Skeletal muscle cell (primary cell): ENCODE measurements at places on chromosomes 6 and 20.

GRCh38 chr6:149750136-149750609 is 632 bp downstream of the PCMT1 start:
- no peak for DNase-seq

GRCh38 chr20:34915131-34915530 is 38.7 kb downstream of the ACSS2 start:
- DNase-seq, result no peak

DNA sequence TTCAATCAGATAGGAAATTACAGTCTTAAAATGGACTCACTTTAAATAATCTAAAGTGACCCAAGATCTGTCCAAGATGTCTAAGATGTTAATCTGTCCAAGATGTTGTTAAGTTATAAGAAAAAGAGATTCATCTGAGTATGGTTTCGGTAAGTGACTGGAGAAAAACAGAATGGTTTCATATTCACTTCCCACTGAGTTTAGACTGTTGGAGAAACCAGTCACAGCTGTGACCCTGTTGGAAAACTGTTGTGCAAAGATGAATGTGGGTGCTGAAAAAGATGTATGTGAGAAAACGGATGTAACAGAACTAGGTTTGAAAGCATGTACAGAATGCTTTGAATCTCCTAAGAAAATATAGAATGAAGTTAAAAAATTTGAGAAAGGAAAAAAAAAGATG is 325.9 kb downstream of the COL12A1 start:
- DNase-seq, result peak; percentile 28

DNA sequence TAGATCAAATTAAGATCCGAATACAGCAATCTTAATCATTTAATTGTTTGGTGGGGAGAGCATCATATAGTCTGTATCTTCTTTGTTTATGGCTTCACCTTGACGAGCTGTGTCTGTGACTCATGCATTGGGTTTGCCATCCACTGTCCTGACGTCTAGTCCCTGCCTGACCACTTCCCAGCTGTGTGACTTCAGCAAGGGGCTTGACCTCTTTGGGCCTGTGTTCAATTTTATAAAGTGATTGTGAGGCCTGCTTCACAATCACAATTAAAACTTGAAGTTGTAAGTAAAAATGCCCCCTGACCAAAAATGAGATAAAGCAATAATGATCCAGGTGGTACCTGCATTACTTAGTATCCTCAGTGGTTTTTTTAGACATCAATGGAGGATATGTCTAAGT is 209.2 kb downstream of the ZNF217 start:
- no peak for DNase-seq

GRCh38 chr20:47043086-47043485 is 148.4 kb downstream of the EYA2 start:
- no peak for DNase-seq

DNA sequence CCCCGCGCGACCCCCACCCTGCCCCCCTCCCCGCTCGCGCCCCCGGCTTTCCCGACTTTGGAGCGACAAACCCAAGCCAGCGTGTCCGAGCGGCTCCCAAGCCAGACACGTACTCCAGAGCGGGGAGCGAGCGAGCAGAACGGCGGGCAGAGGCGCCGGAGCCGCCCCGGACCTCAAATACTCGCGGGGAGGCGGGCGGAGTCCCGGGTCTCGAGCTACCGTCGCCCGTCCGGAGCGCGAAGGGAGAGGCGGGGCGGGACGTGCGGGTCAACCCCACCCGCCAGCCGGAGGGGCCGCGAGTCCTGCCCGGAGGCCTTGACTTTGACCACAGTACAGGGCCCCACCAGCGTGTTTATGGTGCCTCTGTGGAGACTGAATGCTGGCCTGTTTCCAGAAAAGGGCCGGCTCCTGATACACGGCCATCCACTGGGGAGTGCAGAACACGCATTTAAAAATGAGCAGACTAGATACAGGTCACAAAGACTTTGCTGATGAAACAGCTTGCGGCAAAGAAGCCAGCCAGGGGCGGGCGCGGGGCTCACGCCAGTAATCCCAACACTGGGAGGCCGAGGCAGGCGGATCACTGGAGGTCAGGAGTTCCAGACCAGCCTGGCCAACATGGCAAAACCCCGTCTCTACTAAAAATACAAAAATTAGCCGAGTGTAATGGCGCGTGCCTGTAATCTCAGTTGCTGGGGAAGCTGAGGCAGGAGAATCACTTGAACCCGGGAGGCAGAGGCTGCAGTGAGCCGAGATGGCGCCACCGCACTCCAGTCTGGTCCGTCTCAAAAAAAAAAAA is at the start of gene SERPINB6:
TSS of gene SERPINB6 (minus strand) at position 148 of the 799 bp plus-strand sequence. CDS start 12,235 bp downstream, outside the sequence.
- no peak for DNase-seq

- DNase-seq, result no peak
Measured at GRCh38 chr6:80639181-80639629, 532.7 kb downstream of the BCKDHB start.

DNA sequence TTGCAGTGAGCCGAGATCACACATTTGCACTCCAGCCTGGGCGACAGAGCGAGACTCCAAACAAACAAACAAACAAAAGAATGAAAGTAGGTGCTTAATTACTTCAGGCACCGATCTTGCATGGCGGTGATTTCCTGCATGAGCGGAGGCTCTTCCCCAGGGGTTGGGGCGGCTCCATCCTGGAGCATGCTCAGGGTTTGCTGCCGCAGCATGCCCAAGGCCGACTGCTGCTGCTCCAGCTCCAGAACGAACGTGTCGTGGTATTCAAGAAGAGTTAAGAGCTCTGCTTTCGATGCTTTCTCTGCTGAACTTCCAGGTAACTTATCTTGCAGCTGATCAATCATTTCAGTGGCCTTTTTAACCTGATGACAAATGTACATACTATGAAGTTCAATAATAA is 313.8 kb downstream of the SYNE1 start:
- no peak for DNase-seq

DNA sequence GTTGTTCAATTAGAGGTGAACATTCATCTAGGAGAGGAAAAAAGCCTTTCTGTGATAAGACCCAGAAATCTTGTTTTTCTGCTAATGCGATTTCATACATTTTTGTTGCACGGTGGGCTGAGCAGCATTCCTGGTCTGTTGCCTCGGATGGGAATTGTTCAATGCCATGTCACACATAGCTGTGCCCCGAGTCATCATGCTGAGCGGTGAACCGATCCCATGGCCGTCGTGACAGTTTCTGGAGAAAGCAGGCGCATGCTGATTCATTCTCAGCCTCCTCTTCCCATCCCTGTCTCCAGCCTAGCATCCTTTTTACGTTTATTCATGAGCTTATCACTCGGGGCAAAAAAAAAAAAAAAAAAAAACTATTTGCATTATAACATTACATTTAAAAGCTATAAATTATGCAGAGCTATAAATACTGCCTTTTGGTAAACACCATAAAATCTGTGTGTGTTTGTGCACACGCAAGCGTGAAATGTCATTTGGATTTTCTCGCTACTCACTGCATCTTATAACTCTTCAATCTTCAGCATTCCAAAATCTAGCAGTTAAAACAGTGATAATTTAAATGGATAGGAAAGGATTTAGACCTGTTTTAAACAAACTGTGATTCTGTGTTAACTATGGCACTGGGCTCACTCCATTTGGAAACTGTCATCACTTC is 58.9 kb upstream of the IFNGR1 start:
- peak; percentile 36 for DNase-seq

DNA sequence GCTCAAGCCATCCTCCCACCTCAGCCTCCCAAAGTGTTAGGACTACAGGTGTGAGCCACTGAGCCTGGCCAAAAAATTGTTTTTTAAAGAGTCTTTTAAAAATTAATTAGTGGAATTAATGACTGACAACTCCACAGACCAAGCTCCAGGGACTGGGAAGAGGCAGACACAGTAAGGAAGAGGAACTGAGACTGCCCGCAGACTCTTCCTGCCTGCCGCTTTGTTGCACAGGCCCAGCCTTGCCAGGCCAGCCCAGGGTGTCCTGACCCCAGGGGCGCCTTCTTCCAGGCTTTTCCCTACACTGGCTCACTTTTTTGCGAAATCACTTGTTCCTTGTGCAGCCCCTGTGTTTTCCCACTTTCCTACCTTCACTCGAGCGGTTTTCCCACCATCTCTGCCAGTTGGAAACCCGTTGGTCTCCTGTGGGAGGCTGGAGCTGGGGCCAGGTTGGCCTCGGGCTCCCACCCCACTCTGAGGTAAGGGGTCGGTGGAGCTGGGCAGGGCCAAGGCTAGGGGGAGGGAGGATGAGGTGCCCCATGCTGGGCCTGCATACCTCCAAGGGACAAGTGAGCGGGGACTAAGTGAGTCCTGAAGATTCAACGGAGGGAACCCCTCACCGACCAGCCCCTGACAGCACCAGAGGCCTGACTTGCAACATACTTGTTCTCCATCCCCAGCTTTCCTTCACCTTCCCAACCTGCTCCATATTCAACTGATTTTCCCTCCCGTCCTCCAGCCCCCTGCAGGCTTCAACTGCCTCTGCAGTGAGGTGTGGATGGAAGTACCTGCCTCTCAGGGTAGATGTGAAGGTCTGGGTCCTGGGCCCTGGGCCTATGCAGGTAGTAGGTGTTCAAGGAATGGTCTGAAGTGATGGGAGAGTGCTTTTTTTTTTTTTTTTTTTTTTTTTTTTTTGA is 23.5 kb upstream of the SMIM29 start:
- DNase-seq, result no peak

GRCh38 chr20:49412254-49412653 is 70.2 kb downstream of the KCNB1 start:
- DNase-seq, result no peak

DNA sequence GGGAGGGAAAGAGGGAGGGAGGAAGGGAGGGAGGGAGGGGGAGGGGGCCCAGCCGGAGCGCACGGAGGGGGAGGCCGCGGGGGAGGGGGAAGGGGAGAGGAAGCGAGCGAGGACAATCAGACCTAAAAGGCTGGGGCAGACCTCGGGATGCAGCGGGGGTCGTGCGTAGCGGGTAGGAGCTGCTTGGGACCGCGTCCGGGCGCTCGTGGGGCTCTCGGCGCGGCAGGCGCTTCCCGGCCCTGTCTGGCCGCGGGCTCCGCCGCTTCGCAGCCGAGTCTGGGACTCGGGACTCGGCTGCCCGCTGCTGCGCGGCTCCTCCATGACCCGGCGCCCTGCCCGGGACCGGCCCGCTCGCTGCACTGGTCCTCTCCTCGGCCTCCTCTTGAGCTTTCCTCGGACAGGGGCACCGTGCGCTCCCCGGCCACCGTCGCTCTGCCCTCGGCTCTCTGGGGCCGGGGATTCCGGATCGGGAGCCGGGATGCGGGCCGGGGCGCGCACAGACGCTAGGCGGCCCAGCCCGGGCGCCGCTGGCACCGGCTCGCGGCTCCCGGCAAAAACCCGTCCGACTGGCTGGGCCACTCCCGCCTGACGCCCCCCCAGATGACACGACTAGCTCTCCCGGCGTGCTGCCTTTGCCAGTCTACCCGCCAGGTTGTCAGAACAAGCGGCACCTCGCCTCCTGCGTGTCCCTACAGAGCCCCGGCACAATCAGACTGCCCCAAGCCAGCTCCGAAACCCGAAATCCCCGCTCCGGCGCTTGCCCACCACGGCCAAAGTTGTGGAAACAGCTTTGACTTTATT is 2.2 kb downstream of the TFAP2A start:
- no peak for DNase-seq

DNA sequence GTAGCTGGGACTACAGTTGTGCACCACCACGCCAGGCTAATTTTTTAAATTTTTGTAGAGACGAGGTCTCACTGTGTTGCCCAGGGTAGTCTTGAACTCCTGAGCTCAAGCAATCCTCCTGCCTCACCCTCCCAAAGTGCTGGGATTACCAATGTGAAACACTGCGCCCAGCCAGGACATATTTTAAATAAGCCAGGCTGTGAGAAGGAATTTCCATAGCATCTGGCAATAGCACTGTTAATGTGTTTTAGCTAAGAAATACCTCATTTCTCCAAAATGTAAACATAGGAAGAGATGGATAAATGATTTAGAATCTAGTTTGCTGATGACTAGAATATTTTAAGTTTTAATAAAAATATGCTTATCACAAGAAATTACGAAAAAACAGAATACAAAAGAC is 27.0 kb upstream of the SLA2 start:
- DNase-seq, result no peak

GRCh38 chr20:3237011-3237957 is 1.7 kb downstream of the SLC4A11 start:
- DNase-seq, result no peak

GRCh38 chr6:109979033-109979921 is 1.2 kb downstream of the GPR6 start:
- DNase-seq, result no peak

GRCh38 chr6:158819977-158820622 is 932 bp upstream of the EZR start:
- no peak for DNase-seq

DNA sequence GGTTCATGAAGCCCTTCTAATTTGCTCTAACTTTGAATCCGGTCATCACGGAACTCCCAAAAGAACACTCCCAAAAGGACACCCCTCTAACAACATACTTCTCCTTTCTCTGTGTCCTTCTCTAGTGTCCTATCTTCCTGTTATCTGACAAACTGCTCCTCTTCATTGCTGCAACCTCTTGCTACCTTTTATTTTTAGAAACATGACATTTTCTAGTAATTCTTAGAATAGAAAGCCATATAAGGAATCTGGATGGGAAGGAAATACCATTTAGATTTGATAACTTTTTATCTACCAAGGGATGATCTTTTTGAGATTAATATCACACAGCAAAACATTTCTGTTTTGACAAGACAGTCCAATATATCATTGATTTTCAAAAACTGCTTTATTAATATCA is 63.1 kb downstream of the COL12A1 start:
- no peak for DNase-seq

- no peak for DNase-seq
Measured at GRCh38 chr6:125058546-125058945, 95.0 kb upstream of the TPD52L1 start.

DNA sequence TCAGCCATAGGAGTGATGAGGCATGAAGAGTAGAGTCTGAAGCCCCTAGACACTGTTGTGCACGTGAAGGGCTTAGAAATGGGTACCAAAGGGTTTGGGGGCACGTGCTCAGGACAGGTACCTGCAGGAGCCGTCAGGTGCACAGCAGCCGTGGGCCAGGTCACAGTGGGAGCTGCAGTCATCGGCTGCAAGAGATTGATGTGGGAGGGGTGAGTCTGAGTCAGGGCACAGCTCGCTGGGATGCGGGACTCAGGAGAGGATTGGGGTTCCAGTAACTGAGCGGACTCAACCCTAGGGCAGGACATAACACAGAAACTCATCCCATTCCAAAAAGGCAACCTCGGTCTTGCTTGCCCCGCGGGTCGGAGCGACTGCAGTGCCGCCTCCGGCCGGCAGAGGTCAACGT is 1.1 kb downstream of the DLK2 start:
- no peak for DNase-seq

- DNase-seq, result no peak
Measured at GRCh38 chr20:12699374-12700228, 309.2 kb upstream of the SPTLC3 start.

GRCh38 chr6:13952101-13952500 is 27.3 kb downstream of the RNF182 start:
- DNase-seq, result no peak

DNA sequence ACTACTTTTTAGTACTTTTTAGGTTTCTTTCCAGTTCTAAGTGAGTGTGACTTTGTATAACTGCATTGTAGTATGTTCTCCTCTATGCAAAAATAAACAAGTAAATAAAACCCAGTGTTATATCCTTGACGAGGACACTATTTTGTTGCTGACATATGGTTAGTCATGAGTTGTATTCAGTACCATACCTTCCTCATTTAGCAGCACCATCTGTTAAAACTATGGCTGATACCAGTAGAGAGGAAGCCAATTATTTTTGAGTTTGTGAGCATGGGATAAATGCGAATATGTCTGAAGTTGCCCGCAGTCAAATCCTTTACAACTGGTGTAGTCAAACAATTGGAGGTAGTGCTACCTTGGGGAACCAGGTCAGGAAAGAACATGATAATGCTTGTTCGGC is 74.1 kb downstream of the CDKAL1 start:
- DNase-seq, result no peak
